NCI-H187 (cell line): ENCODE measurements at places on chromosomes 13 and 19.

GRCh38 chr13:87087741-87088140 is 583.4 kb upstream of the SLITRK5 start:
- no peak for DNase-seq

GRCh38 chr19:30959011-30959410 is 390.2 kb downstream of the TSHZ3 start:
- DNase-seq, result no peak

DNA sequence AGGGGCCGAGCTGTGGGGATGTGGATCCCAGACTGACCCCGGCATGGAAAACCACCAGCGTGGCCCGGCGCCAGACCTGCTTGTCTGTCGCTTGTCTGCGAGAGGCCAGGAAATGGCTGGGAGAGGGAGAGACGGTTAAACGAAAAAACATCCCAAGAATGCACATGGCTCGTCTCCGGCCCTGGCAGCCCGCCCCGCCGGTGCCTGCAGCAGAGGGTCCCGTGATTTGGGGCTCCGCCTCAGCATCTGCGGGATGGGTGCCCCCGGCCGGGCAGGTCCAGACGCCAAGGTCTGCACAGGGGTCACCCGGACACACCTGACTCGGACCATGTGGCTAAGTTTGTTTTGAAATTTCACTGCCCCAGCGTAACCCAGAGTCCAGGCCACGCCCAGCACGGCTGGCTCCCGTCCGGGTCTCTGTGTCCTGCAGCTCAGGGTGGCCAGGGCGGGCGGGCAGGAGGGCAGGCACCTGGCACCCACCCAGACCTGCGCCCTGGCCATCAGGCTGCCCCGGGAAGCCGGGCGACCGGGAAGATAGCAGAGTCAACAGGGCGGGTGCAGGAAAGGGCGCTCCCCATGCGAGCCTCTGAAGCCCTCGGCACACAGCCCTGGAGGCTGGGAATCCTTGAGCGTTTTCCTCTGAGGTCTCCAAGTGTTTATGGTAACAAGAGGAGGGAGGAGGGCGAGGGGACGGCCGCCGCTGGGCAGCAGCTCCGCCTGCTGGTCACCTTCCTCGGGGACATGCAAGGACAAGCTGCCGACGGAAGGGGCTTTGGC is 103.2 kb downstream of the GADD45B start:
- DNase-seq, result no peak

DNA sequence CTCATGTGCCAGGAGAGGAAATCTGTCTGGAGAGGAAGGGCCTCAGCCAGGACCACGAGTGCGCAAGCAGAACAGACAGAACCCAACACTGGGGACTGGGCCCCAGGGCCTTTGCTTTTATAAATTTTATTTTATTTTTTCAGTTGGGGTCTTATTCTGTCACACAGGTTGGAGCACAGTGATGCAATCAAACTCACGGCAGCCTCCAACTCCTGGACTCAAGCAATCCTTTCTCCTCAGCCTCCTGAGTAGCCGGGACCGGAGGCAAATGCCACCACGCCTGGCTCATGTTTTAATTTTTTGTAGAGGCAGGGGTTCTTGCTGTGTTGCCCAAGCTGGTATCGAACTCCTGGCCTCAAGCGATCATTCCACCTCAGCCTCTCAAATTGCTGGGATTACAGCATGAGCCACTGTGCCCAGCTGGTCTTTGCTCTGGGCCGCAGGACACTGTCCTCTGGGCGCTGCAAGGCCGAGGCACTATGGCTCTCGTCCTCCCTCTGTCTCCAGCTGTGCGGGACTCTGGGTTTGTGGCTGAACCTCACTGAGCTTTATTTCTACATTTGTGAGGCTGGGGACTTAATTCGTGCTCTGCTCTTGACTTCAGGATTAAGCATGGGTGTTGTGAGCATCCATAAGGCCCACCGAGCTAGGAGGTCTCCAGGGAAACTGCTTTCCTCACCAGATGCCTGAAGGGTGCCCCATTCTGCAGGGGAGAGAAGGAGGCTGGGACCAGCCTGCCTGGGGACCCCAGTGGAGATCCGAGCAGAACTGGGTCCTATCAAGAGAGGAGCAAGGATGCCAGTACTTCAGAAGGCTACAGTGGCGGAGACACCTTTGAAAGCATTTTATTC is 144.2 kb upstream of the VSTM2B start:
- DNase-seq, result no peak

GRCh38 chr13:28499609-28500008 is 4.7 kb upstream of the FLT1 start:
- no peak for DNase-seq

DNA sequence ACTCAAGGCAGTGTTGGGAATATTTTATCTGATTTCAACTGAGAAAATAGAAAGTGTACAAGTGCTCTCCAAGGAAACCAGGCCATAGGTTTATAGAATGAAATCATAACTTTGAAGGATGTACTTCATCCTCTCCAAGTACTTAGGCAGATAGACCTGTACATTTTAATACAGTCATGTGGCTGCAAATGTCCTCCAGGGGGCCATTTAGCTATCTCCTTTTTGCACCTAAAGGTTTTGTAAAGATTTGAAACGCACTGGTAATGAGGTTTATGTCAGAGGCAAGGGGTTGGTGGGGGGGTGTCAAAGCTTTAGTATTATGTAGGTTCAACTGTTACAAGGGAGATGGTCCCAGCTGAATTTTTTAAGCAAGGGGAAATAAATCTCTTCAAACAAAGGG is 364.4 kb downstream of the DCT start:
- peak; percentile 61 for DNase-seq

DNA sequence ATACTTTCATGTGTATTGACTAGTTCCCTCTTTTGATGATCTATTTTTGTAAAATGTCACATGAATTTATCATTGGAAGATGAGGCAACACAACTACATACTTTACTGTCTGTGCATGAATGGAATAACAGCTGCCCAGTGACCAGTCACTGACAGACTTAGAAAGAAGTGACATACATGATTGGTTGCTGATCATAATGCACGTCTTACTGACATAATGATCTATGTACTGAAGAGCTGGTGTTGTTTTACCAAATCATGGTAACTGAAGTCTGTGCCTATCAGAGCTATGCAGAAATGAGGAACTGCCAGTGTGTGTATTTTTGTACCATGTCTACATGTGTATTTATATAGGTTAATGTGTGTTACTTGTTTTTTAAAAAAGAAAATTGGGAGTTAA is 26.5 kb downstream of the GPR18 start:
- DNase-seq, result no peak

DNA sequence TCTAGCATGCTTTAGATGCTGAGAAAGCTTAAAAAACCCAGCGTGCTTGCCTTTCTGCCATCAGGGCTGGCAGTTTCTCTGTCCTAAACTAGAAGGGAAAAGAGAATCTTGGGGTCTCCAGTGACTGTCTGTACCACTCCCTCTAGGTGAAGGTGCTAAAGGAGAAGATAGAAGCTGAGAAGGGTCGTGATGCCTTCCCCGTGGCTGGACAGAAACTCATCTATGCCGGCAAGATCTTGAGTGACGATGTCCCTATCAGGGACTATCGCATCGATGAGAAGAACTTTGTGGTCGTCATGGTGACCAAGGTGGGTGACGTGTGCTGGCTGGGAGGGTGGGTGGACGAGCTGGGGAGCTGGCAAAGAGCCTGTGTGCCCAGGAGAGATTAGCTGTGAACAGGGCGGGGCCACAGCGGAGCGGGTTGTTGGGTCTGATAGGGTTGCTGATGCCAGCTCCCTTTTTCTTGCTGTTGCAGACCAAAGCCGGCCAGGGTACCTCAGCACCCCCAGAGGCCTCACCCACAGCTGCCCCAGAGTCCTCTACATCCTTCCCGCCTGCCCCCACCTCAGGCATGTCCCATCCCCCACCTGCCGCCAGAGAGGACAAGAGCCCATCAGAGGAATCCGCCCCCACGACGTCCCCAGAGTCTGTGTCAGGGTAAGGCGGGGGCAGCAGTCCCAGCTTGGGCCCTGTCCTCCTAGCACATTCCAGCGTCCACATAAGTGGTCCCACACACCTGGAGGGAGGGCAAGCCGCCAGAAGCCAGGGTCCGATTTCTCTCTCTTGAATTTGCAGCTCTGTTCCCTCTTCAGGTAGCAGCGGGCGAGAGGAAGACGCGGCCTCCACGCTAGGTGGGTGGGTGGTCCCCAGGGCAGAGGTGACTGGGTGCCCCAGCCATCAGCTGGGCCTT is 2.3 kb downstream of the RAD23A start:
- DNase-seq, result no peak

DNA sequence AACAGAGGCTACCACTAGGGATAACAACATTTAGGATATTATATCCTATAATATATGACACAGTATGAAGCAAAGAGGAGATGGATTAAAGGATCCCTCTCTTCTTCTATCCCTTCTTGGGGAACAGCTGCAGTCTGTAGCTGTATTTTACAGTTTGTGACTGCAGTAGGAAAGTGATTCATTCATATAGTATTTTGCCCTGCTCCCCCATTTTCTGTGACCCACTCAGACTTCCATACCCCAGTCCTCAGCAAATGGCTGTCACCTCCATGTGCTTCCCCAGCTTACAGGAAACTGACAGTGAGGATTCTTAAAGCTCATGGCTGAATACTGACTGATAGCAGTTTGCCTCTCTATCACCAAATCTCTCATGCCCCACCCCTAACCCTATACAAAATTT is 27.5 kb downstream of the MICU2 start:
- DNase-seq, result no peak

DNA sequence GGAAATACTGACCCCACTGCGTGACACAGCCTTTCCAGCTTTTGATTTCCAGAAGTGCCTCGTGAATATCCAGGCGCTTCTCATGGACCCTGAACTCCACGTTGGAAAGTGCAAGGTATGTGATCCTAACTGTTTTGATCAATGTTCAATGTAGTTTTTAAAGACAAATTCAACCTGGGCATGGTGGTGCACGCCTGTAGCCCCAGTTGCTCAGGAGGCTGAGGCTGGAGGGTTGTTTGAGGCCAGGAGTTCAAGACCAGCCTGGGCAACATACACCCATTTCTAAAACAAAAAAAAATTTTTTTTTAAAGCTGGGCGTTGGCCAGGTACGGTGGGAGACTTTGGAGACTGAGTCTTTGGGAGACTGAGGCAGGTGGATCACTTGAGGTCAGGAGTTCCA is 31.3 kb downstream of the CATSPERD start:
- no peak for DNase-seq

- DNase-seq, result no peak
Observed at GRCh38 chr19:29745253-29745652, 30.2 kb upstream of the C19orf12 start.

- DNase-seq, result no peak
Observed at GRCh38 chr13:27189192-27189591, 17.6 kb upstream of the USP12 start.

DNA sequence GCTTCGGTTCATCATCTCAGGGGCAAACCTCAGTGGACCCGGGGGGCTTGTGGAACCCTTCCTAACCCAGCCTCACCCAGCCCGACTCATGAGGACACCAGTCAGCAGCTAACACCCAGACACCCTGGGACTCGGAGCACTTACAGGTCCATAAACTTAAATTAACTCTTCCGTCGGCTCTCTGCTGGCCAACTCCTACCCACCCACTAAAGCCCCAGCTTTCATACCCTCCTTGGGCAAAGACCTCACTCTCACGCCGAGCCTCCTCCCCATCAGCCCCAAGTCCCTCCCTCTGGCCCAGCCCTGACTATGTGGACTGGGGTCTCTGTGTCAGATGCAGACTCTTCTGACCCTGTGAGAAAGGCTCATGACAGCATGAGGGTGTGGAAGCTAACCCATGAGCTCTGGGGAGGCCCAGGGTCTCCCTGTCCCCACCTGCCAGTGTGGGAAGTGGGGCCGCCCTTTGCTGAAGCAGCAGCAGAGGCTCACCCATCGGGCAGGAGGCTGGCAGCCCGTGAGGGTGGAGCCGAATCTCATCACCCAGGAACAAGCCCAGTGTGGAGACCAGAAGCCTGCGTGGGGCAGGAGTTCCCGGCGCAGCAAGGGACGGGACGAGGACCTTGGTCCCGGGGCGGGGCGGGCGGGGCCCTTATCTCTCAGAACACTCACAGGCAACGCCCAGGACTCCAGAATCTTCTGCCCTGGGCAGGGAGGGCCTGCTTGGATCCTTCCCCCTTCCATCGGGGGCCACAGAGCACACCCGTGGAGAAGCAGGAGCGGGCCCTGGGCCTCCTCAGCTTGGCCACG is 19.8 kb downstream of the TCF3 start:
- no peak for DNase-seq

DNA sequence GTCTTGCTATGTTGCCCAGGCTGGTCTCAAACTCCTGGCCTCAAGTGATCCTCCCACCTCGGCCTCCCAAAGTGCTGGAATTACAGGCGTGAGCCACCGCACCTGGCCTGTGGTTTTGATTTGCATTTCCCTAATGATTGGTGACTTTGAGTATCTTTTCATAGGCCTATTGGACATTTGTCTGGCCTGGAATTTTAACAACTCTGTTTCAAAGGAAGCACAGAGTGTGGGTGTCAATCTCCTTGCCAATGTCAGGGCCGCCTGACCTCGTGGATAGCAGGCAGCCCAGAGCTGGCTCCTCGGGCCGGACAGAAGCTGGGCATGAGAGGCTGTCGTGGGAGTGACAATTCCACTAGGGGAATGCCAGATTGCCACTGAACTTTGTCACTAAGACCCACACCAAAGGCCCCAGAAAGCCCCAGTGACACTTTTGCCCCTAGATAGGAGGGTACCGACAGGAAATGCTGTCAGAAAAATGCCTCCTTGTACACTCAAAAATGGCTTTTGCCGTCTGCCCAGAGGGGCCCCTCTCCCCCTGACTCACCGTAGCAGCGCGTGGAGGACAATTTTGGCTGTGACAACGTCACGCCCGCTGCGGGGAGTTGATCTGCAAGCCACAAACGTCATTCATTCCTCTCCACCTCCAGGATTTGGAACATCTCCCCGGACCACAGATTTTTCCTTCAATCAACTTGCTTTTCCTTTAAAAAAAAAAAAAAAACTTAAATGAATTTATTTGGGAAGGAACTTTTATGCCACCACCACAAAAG is 11.7 kb upstream of the ADGRE5 start:
- no peak for DNase-seq

- DNase-seq, result no peak
Observed at GRCh38 chr19:7868326-7868670, 5.9 kb downstream of the PRR36 start.

- DNase-seq, result no peak
Observed at GRCh38 chr19:246551-246950, 44.7 kb downstream of the PLPP2 start.

- no peak for DNase-seq
Observed at GRCh38 chr19:43895727-43896308, 39.3 kb downstream of the ZNF45 start.

DNA sequence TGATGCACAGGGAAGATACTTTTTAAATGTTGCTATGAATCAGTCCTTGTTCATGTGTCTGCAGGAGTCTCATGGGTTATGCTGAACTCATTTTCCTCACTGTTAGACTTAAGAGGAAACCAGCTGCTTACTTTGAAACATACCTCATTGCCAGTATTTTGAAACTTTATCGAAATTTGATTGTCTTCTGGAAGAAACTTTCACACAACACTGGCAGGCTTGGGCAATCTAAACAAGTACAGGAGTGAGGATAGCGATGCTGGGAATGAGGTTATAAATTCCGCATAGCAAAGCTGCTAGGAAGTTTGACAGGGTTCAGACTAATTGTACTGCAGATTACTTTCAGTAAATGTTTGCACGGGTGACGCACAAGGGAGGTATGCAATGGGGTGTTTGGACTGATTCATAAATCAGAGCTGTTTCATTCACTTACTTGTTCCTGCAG is 245.7 kb downstream of the DNAJC15 start:
- DNase-seq, result no peak
